Brain pericyte (primary cell): ENCODE measurements at places on chromosomes 6 and 20.

DNA sequence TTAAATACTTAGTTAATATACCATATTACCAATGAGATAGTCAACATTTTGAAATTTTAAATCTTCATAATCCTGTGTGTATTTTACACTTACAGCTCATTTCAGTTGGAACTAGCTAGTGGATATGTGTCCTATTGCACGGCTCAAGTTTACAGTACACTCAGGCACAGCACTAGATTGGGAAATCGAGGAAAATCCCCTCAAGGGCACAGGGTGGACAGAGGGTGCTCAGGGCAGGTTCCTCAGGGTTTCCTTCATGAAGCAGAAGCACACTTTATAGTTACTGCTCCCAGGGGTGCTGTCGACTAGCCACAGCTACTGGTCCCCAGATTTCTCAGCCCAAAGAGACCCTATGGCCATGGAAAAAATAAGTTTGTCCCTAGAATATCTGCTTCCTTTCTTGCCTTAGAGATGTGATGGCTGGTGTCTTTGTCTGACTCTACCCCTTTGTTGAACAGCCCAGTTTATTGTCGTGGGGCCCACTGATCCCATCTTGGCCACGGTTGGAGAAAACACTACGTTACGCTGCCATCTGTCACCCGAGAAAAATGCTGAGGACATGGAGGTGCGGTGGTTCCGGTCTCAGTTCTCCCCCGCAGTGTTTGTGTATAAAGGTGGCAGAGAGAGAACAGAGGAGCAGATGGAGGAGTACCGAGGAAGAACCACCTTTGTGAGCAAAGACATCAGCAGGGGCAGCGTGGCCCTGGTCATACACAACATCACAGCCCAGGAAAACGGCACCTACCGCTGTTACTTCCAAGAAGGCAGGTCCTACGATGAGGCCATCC, 1.5 kb downstream of the BTN2A1 start:
- no peak for DNase-seq

- no peak for DNase-seq
These were observed 80.9 kb upstream of the TAB2 start for GRCh38 chr6:149236589-149236988.

DNA sequence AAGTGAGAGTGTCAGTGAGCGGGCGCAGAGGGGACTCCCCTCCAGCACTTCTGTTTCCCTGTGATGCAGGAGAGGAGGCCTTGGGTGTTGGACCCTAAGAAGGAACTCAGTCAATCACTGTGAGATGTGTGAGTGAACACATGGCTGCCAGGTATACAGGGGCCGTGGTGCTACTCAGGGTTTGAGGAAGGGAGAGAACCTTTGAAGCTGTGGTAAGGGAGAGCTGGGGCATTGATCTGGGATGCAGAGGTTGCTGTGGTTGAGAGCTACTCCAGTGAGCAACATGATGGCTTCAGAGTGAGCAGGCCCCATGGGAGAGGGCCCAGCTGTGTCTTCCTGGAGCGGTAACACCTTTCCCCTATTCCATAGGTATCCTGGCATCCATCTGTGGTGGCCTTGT, 99.2 kb downstream of the SLC22A3 start:
- DNase-seq, result no peak

- no peak for DNase-seq
These were observed 511.9 kb downstream of the KIF16B start for GRCh38 chr20:16061351-16061750.

GRCh38 chr6:29647927-29648642, 8.8 kb upstream of the MOG start:
- DNase-seq, result no peak

DNA sequence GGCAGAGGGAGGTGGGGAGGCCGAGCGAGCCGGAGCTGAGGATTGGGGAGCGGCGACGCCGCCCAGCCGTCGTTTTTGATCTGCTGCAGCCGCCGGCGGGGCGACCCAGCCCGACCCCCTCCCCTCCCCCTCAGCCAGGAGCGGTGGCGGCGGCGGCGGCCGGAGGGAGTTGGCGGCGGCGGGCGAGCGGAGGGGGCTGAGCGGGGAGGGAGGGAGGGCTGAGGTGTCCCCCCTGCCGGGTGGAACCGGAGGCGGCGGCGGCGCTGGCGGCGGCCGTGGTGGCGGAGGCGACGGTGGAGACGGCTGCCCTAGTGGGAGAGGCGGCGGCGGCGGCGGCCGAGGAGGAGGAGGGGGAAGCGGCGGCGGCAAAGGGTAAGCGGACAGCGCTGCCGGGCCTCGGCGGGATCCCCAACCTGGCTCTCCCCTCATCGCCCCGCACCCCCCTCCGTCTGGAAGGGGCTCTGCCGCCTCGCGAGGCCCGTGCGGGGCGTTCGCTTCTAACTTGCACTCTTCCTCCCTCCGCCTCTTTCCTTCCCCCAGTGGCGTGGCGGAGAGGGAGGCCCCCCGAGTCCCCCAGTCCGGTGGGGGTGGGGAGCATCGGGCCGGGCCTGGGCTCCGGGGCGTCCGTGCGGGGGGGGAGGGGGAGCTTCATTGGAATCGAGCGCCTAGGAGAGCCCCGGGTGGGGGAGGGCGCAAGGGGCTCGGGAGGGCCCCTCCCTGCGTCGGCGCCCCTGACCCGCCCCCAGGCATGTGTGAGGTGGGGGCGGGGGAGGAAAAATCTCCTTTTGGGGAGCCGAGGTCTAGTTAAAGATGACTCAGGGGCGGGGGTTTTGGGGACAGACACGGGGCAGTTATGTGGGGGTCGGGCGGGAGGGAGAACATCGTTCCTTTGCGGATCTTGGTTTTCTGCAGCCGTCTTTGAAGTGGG, at the start of gene TAB2:
Gene TAB2, plus strand, starts transcription at position 69 of the 928 bp plus-strand sequence. CDS start 52,286 bp downstream, outside the sequence.
- DNase-seq, result no peak

GRCh38 chr6:80939898-80940297, 812.6 kb downstream of the TENT5A start:
- DNase-seq, result no peak

DNA sequence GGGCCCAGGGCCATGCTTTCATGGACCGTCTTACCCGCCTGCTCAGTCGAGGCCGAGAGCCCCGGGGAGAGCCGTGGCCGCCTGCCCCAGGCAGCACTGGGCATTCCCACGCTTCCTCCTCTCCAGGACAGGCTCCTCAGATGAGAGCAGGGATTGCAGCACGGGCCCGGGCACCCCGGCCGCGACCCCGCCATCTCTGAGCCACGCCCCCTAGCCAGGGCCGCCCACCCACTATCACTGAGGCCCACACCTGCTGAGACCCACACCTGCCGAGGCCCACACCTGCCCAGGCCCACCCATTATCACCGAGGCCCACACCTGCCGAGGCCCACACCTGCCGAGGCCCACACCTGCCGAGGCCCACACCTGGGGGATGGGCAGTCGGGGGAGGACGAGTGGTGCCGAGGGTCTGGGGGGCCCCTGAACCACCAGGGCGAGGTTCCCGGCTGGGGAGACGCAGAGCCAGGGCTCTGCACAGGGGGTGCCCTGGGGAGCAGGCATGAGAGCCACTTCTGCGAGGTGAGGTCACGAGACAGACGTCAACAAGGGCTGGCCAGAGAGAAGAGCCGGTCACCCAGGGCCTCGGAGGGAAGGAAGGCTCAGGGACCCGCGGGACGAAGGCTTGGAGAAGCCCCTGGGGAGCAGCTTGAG, 235.6 kb downstream of the ERMARD start:
- no peak for DNase-seq

- no peak for DNase-seq
These were observed 439.1 kb upstream of the NOX3 start for GRCh38 chr6:155894758-155895157.

DNA sequence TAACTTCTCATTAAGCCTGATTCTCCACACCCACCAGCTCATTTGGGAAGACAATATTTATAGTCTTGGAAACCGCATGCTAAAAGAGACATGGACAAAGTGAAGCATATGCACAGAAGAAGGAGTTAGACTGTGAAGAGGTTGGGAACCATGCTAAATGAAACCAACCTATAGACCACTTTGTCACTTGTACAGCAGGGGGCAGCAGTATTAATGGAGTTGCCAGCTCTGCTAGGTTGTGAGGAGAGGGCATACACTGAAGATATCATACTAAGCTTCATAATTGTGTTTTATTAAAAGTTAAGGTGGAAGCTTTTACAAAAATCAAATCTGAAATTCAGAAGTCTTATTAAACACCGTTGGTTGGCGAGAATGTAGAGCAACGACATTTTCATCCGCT, 38.3 kb upstream of the HMGCLL1 start:
- no peak for DNase-seq

GRCh38 chr6:38976801-38977500, 71.6 kb upstream of the GLP1R start:
- DNase-seq, result no peak

DNA sequence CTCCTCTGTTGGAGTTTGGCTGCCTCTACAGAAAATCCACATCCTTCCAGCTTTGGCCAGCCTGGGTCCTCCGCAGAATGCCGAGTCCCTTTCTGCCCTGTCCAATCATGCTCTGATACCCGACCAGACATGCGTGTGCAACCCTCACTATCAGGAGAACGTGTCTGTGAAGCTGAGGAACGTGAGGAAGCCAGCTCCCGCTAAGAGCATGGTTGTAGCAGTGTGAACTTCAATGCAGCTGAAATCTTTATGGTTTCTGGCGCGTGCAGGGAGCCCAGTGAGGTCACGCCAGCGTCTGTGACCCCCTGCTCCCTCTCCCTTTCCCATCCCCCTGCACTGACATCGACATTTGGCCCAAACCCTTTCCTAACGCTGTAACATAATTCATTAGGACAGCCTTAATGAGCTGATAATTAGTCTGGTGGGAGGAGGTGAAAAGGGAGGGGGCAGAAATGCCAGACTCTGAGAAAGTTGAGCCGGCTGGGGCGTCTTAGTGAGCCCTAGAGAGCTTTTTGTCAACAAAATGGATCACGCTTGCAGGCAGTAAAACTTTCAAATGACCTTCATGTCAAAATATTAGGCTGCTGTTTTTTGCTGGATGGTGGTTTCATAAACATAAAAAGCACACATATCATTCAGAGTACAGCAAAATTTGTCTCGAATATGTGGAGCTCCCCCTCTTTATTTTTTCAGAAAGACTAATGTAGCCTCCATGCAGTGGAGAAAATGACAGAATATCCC, 423.3 kb downstream of the QKI start:
- DNase-seq, result no peak

GRCh38 chr6:150302520-150303176, 66.2 kb upstream of the IYD start:
- DNase-seq, result no peak

- DNase-seq, result no peak
These were observed 1.8 kb upstream of the FBXL4 start for GRCh38 chr6:98949589-98949988.

- DNase-seq, result no peak
These were observed 32.7 kb downstream of the LYRM2 start for GRCh38 chr6:89605861-89606260.

DNA sequence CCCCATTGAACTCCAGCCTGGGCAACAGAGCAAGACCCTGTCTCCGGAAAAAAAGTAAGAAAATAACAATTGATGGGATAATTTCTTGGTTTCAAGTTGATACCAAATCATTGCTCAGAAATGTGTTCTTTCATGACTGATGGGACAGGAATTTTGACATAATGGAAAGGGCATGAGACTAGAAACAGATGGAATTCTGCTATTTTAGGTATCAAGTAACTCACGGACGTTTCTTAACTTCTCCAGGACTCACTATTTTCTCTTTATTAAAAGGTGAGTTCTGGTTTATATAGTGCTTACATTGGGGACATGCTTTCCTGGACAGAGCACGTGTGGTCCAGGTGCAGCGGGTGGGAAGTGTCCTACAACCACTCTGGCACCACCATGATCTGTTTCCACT, 6.0 kb upstream of the DSP start:
- DNase-seq, result no peak

- no peak for DNase-seq
These were observed 38.6 kb upstream of the GGTLC1 start for GRCh38 chr20:24027229-24027628.

GRCh38 chr20:44209686-44210405, 725 bp downstream of the OSER1 start:
- DNase-seq, result no peak

DNA sequence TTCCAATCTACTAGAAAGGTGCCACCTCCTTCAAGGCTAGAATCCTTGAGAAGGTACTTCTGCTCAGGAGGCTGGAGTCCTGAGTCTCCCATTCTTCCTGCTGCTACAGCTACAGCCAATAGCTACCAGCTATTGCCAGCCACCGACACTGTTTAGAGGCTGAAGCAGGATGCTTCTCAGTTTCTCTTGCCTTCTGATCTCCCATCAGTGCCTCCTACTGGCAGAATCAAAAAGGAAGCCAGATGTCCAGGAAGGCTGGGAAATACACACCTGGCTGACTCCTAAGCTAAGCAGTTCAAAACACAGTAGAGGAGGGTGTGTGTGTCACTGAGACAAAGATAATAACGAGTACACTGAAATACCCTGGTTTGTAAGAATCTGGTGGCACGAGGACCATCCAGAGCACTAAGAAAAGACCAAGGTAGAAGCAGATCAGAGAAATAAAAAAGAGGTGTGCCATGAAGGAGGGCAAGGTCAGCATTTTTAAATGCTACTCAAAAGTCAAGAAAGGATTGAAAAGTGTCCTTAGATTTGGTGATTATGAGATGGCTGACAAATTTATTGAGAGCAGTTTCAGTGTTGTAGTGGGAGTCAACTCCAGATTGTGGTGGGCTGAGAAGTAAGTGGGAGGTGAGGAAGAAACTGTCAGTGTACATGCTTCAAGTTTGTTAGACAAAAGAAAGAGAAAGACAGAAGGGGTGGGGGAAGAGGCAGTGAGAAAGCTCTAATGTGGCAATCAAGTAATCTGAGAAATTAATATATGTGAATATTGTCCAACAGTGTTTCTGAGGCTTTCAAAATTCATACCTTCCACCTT, 2.3 kb upstream of the HLA-DMA start:
- DNase-seq, result no peak

DNA sequence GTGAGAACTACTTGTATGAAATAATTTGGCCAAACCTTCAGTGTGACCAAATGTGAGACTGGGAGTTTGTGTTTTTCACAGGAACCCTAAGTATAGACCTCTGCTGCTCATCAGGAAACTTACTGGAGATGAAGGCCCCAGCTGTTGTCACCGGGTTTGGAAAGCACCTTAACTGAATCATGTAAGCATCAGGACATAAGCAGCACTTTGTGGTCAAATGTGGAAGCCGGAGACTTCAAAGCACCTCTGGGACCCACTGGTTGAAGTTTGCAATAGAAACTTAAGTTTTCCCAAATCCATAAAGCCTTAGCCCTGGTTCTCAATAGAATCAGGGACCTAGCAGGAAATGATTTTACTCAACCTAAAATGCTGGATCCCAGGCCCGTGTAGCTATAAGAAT, 14.3 kb downstream of the TTPAL start:
- no peak for DNase-seq

GRCh38 chr6:95685822-95686221, 108.5 kb downstream of the MANEA start:
- no peak for DNase-seq

DNA sequence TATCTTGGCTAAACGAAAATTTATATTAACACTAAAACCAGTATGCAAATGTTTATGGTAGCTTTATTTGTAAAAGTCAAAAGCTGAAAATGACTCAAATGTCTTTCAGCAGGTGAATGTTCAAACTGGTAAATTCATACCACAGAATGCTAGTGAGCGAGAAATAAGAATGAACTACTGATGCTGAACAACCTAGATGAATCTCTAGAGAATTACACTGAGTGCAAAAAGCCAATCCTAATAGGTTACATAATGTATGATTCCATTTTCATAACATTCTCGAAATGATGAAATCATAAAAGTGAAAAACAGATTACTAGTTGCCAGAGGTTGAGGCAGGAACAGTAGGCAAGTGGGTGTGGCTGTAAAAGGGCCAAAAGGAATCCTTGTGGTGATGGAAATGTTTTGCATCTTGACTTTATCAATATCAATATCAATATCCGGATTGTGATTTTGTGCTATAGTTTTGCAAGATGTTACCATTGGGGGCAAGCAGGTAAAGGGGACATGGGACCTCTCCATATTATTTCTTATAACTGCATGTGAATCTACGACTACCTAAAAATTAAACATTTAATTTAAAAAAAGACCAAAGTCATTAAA, 26.1 kb downstream of the ZNF311 start:
- DNase-seq, result no peak
